Placental epithelial cell (primary cell): ENCODE measurements at places on chromosomes 3 and 15. TPM values are rescaled to one million over a fixed set of nuclear protein-coding genes. Genes with fewer than 3 reads are reported as not detected.

Gene LRRC31
- not detected in 2 replicates for total RNA-seq

Gene RHOV
- 0.33 TPM in 1 of 2 replicates, not detected in the other for total RNA-seq

Gene TEX55
- total RNA-seq, result not detected in 2 replicates

Gene SLMAP
- total RNA-seq, result 42.0 and 62.4 TPM in 2 replicates

Gene ASB14
- total RNA-seq, result under 0.01 TPM in 1 of 2 replicates, not detected in the other
